ENCODE measurements at places on chromosomes 2 and 18.

DNA sequence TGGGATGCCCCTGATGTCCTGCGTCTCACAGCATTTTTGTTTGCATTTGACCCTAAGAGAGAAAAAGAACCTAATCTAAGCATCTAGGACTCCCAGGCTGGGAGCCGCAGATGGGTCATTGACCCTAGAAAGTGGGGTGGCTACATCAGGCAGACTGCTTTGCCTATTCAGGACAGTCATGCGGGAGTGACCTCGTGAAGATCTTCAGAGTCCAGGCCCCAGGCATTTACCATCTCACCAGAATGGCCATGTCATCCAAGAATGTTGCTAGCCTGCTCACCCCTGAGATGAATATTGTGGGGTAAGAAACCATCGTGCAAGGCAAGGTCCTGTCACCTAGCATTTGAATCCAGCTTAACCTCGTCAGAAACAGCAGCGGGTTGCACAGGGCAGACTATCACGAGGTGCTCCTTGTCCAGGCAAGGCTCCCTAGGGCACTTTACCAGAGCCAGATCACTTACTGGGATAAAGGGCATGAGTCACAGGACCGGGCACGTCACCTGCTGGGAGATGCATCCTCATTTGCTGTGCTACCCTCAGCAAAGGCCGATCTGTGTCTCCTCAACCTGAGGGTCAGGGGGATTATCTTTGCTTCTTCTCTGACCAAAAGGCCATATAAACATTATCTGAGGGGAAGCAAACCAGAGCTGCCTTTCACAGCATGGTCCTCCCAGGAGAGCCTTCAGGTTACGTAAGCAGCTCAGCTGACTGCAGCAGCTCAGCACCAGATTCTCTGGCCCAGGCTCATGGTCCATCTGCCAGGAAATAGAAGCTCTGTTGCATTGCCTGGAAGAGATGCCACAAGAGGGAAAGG, 162.3 kb downstream of the ACKR3 start:
- DNase-seq: peak; percentile 92

- no peak for DNase-seq
These were observed 142.4 kb downstream of the DDX1 start for GRCh38 chr2:15733867-15734673.

- DNase-seq: peak; percentile 53
These were observed 52.5 kb upstream of the MCFD2 start for GRCh38 chr2:46967990-46968647.

GRCh38 chr2:147135376-147135775, 709.5 kb upstream of the ACVR2A start:
- no peak for DNase-seq

- no peak for DNase-seq
These were observed 132.1 kb upstream of the DNMT3A start for GRCh38 chr2:25473758-25474340.

DNA sequence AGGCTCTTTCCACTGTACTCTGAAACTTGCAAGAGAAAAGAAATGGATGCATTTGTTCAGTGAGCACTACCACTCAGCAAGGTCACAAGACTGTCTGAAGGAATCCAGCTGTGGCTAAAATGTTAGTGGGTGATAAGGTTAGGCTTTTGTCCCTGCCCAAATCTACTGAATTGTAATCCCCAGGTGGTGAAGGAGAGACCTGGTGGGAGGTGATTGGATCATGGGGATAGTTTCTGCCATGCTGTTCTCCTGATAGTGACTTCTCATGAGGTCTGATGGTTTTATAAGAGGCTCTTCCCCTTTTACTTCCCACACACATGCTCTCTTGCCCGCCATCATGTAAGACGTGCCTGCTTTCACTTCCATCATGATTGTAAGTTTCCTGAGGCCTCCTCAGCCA, 68.2 kb downstream of the ZNF385B start:
- DNase-seq: no peak

- DNase-seq: no peak
These were observed 48.6 kb downstream of the DDX1 start for GRCh38 chr2:15640261-15640711.

DNA sequence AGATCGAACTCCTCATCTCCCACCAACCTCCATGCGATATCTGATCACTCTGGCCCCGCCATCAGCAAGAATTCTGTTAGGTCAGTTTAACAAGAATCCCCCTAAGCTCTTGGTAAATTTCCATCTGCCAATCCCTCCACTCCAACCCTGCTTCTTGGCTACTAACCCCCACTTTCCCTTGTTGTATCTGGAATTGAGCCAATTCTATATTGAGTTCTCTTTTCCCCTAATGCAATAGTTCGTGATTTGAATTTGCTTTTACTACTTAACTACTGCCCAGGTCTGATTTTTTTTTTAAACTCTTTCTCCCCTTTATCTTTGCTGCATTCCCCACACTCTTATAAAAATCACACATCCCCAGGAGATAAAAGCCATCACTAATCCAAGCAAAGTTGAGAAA, 159.3 kb upstream of the STK17B start:
- no peak for DNase-seq

- no peak for DNase-seq
These were observed 85.2 kb upstream of the RBBP8 start for GRCh38 chr18:22847867-22848451.

- DNase-seq: no peak
These were observed 2.4 kb upstream of the ARID5A start for GRCh38 chr2:96534141-96534540.

DNA sequence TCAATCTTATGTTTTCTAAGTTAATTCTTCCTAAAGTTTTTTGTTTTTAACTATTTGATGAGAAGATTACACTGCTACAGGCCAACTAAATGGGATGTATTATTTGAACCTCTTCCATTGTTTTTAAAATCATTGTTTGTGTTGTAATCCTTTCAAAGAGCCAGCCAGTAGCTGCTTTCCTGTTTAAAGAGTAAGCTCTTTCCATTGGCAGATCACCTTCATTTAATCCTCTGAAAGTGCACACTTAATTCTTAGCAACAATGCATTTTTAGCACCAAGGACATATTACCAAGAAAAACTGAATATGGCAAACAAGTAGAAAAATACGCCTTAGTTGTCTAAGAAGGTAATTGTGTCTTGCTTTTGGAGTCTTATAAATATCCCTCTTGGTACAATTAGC, 54.0 kb downstream of the MEIS1 start:
- DNase-seq: no peak

- DNase-seq: no peak
These were observed 157.6 kb downstream of the LPIN1 start for GRCh38 chr2:11904029-11904428.

- no peak for DNase-seq
These were observed 364.3 kb downstream of the RNF144A start for GRCh38 chr2:7281231-7282201.

- DNase-seq: no peak
These were observed 85.4 kb upstream of the B3GNT2 start for GRCh38 chr2:62110415-62111025.

- no peak for DNase-seq
These were observed 109.6 kb upstream of the ST6GAL2 start for GRCh38 chr2:106995556-106995955.

- peak; percentile 31 for DNase-seq
These were observed at the start of gene CSRNP3 for GRCh38 chr2:165469417-165469816. Gene CSRNP3, plus strand, starts transcription at chr2:165469698. Its CDS starts 125,368 bp downstream, at chr2:165595066.

DNA sequence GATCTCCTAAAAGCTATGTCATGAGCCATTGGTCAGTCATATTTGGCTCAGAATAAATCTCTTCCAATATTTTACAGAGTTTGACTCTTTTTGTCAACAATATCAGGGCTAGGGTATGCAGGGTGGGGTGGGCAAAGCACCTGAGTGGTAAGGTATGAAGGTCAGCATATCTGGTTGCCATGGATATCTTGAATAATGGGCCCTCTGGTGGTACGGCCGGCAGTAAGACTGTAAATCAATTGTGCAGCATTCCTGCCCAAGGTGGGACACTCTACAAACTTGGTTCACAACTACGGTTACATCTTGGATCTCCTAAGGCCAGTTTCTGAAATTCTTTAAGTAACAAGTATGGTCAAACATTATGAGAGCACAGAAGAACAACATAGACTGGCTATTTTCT, 119.6 kb downstream of the SPOPL start:
- DNase-seq: no peak

DNA sequence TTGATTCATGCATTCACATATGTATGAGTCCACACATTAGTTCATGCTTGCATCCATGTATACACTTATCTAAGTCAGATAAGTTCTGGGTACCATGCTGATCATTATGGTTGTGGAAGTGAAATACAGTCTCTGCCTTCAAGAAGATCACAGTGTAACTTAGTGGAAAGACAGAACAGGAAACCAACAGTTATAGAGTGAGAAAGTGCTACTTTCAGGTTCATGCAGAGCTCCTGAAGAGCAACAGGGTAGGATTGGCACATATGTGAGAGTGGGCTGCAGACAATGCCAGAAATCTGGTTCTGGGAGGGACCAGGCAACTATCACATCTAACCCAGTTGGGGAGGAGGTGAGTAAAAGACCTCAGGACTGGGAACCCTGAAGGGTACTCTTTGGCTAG, 35.4 kb upstream of the PGAP1 start:
- DNase-seq: no peak

DNA sequence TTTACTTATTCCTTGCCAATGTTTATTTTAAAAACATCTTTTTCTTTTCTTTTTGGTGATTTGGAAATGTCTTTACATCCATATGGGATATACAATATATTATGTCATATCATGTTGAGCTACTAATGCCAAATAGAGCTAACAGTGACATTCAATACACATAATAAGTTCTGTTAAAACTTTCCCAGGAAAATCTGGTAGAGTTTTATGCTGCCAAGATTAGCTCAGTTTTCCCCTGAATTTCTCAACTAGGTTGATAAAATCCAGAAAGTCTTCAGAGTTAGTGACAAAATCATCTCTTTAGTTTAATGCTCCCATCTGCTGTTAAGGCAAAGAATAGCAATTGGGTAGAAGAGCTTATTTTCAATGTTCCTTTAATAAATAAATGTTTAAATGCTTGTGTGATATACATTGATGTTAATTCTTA, 9.9 kb downstream of the COL3A1 start:
- no peak for DNase-seq

GRCh38 chr2:10533811-10534321, 85.7 kb upstream of the ODC1 start:
- no peak for DNase-seq

DNA sequence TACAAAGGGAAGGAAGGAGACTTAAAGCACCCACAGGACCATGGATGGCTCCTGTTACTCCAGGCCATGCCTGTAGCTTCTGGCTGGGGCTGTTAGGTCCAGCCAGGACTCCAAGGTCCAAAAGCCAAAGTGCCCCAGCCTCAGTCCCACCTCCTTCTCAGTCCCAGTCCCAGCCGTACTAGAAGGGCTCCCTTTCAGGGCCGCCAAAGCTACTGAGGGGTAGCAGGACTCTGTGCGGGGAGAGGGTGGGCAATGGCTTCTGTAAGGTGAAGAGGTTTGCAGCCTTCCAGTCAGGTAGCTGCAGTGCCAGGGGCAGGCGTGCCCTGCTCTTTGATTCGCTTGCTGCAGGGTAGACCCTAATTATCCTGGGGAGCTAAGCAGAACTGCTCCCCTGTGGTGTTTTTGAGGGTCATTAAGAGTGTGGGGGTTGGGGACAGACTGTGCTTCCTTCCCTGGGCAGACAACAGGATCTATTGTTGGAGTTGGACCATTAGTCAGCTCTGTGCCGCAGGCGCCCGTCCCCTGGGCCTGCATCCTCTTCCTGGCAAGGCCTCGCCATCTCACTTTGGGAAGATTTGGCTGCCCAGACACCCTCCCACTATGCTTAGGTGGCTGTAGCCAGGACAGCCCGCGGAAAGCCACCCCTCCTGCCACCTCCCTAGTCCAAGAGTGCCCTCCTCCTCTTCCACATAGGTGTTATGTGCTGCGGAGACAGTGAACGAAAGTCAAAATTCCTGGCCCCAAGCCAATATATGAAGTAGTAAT, 118.8 kb downstream of the ZBTB7C start:
- DNase-seq: no peak

GRCh38 chr18:23719634-23720201, 30.5 kb downstream of the LAMA3 start:
- DNase-seq: no peak

DNA sequence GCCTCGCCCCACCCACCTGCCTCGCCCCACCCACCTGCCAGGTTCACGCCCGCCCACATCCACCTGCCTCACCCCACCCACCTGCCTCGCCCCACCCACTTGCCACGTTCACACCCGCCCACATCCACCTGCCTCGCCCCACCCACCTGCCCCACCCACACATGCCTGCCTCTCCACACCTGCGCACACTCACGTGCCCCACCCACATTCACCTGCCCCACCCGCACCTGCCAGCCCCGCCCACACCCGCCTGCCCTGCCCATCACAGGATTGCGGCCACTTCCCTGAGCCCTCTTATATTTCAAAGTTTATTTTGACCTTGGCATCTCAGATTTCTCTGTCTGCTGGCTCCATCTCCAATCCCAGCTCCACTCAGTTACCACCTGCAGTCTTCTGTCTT, 217.5 kb upstream of the SOX11 start:
- no peak for DNase-seq

- DNase-seq: no peak
These were observed 312.7 kb upstream of the CWC22 start for GRCh38 chr2:180319586-180320405.

DNA sequence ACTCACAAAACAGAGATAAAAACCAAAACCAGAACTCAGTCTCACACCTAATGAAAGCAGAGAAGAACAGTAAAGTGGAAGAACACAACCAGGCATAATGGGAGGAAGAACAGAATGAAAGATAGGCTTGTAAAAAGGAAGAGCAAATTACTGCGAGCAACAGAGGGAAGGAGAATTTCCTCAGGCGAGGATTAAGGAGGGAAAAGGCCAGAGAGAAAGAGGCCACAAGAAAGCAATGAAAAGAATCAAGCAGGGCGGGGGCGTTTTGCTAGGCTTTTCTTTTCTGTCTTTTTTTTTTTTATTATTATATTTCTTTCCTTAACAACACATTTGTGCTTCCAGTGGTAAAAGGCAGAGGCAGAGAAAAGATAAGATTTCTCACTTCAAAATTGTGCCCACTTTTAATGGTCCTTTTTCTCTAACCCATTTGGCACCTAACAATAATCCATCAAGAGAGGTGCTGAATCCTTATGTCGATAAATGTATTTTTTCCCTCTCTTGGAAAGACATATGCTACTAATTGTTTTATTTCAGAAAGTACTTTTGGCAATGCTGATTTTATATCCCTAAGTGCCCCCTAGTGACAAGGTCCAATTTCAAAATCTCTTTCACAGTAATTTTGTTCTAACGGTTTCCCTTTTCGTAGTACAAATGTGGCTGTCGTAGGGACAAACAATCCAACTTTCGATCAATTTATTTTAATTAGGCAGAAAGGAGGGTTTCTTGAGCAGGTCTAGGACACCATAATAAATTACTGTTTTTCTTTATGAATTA, 138.7 kb upstream of the AQP4 start:
- no peak for DNase-seq

DNA sequence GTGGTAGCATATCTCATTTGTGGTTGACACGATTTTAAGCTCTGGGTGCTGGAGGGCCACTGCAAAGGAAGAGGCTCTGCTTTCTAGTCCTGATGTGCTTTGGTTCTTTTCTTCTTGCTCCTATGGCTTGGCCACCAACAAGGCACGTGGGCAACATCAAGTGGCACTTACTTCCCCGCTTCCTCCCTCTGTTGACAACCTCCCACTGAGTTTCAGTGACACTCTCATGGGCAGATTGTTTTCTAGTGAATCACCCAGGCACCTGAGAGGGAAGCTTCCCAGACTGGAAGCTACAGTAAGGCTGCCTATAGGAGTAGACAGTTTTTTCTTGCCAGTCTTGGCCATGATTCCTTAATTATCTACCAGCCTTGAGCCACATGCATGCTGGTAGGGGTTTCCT, 89.0 kb downstream of the NBAS start:
- no peak for DNase-seq
